ENCODE measurements at places on chromosomes 5 and 9.

DNA sequence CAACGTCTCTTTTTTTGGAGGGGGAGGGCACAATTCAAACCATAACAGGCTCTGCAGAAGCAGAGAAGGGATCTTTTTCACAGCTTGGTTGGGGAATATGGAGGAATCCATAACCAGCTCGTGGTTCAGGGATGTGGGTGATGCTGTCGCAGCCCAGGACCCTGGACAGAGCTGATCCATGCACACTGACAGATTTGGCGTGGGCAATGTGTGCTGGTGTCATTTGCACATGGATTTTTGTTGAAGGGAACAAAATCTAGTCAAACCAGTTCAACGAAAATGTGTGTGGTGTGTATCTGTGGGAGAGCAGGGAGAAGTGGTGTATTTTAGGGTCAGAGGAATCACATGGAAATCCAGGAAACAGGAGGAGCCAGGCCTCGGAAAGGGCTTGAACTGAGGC lies 4.2 kb downstream of the DOCK2 start:
- no peak for DNase-seq

- DNase-seq, result no peak
These were observed 3.4 kb upstream of the FLT4 start for GRCh38 chr5:180652771-180653170.

DNA sequence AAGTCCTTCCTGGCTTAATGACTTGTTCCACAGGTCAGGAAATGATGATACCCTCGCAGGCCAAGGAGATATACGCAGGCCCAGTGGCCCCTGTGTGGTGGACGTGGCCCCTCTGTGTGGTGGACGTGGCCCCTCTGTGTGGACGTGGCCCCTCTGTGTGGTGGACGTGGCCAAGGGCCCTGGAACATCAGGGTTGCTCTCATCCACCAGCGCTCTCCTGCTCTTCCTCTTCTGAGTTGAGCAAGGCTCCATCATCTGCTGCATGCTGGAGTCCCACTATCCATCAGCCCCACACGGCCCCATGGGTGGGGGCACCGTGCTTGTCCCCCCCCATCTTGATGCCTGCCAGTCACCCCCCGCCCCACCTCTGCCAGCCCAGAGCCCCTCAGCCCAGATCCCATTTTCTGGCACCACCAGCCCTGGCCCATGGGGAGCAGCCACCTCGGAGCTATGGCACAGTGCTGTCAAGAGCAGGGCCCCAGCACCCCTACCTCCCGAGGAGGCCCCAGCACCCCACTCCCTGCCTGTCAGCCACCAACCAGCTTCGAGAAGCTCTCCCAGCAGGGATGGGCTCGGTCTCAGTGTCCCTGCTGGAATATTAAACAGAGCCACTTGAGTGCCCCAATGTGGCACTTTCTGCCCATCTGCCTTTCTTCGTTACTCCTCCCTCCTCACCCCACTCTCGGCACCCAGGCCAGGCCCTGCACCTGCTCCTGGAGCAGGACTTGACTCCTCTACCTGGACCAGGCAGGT lies 8.1 kb downstream of the LRRC14B start:
- no peak for DNase-seq

GRCh38 chr5:39211773-39212172 lies 7.6 kb downstream of the FYB1 start:
- no peak for DNase-seq

GRCh38 chr5:18393565-18394442 lies 759.5 kb downstream of the TAF11L14 start:
- DNase-seq, result peak; percentile 11

DNA sequence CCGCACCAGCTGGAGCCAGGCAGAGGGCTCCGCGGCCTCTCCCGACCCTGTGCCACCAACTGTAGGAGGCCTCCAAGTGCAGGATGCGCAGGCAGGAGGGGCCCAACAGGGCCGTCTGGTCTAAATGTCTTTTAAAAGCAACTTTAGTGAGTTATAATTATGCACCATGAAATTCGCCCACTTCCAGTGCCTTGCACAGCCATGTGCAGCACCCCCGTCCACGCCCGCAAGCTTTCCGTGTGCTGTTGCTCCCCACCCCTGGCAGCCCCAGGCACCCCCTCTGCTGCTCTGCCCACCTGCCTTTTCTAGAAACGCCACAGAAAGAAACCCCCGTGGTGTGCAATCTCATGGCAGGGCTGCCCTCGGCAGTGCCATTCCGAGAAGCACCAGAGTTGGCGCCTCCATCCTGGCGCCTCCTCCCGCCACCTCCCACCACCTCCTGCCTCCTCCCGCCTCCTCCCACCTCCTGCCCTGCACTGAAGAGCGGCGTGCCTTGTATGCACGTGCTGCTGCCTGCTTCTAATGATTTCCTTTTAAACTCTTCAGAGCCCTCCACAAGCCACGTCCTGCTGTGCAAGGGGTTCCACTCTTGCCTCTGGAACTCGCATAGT lies 7.5 kb upstream of the SLC6A18 start:
- no peak for DNase-seq

DNA sequence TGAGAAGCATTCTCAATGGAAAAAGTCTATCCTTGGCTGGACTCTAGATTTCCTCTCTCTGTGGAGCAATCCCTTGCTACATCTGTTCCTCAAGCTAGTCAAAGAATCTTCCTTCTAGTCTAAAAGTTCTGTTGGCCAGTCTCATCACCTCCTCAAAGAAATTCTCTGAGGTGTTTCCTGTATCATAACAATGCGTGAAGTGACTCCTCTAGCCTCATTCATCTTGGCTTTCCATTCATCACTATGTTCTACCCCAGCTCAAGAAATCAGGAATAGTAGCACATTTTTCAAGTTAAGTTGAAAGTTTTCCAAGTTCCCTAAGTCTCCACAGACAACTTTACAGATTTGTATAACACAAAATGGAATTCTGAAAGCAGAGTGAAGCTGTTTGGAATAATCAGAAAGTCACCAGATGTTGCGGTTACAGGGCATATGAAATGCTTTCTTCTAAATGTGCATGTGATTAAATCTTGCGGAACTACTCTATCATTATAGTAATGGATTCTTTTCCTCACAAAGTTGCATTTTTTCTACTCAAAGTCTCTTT lies 176.6 kb upstream of the FREM1 start:
- no peak for DNase-seq

DNA sequence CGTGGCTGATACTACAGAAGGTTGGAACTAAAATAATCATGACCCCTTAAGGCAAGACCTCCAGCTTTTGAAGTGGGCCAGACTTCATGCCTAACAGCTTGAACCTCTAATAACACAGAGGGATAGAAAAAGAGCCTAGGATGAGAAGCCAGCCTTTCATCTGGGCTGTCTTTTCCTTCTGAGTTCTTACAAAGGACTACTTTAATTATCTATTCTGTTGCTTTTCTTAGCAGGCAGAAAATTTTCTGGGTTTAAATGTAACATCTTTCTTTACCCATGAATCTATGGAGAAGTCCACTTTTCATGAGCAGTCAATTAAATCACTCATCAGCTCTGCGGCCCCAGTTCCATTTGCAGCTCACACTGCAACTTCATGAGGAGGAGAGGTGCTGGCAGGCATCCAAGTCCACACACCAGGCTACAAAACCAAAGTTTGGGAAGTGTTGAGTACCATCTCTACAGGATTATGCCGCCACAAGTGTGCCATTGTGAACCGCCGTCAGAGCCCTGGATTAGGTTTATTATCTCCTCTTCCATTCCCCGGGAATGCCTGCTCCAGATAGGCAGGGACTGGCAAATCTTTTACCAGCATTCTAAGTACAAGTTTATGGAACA lies 192.0 kb downstream of the TLE4 start:
- peak; percentile 21 for DNase-seq

GRCh38 chr5:81779125-81779915 lies 28.4 kb upstream of the SSBP2 start:
- no peak for DNase-seq

DNA sequence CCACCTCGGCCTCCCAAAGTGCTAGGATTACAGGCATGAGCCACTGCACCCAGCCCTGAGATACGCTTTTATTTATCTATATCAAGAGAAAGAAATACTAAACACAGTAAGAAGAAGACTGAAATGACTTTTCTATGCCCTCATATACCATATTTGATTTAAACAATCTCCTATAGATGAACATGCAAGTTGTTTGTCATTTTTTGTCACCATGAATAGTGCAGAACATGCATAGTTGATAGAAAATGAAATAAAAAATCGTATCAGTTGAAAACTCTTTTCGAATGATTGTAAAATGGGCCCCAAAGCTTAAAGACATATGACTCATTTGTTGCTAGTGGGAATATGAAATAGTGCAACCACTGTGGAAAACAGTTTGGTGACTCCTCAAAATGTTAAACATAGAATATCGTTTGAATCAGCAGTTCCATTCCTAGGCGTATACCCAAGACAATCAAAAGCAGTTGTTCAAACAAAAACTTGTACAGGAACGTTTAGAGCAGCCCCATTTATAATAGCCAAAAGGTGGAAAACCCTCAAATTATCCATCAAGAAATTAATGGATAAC lies 61.4 kb upstream of the ANKH start:
- DNase-seq, result no peak

GRCh38 chr5:179405054-179405416 lies 59.8 kb upstream of the ADAMTS2 start:
- DNase-seq, result no peak

DNA sequence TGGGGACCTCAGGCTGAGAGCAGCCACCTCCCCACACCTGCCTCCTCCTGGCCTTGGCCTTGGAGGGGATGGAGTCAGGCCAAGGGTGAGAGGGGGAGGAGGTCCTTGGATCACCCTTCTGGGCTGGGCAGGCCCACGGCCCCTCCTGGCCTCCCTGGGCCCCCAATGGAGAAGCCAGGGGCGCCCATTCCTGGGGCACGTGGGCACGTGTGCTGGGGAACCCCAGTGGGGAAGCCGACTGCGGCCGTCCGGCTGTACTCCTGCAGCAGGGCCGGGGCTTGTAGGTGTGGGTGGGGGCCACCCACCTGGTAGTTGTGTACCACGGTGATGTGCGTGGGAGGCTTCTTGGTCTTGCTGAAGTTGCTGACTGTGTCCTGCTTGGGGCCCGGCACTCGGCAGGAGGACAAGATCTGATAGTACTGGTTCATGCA lies 8.5 kb downstream of the CRAT start:
- no peak for DNase-seq

- no peak for DNase-seq
These were observed 36.2 kb upstream of the RAPGEF1 start for GRCh38 chr9:131776036-131776435.

GRCh38 chr9:134364391-134365114 lies 38.3 kb downstream of the RXRA start:
- DNase-seq, result no peak

DNA sequence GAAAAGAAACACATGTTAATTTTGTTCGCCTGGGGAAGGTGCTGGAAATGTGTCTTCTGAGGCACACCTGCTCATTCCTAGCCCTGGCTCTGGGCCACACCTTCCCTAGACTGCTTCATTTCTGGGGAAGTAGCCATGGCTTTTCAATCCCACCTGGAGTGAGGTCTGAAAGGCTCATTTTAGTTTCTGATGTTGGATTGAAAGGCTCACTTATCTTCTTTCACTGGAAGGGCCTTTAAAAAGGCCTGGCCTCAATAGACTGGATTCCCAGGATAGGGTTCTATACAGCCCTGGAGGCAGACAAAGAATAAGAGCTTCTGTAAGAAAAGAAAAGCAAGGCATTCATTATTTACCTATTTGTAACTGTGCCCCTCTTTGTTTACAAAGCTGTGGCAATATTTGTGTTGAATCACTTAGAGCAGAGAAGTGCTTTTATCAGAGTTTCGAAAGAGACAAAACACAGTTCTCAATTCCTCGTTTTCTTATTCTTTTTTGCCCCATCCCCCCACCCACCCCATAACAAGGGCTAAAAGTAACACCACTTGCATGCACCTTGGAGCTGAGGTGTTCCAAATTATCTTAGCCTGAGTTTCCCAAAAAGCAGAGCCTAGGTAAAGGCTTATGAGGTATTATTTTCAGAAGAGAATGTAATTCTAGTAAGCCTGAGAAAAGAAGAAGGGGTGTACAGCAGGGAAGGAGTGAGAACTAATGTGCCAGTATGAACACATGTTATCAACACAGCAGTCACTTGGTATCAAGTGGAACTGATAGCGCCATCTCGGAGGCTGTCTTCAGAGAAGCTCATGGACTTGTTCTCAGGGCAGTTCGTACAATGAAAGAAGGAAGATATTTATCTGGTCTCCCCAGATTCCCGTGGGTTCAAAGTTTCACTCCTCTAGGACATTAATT lies 413.1 kb downstream of the KCTD16 start:
- DNase-seq, result peak; percentile 40

- no peak for DNase-seq
These were observed 17.3 kb downstream of the LNPEP start for GRCh38 chr5:96952974-96953730.

GRCh38 chr5:38060354-38060753 lies 198.0 kb upstream of the EGFLAM start:
- no peak for DNase-seq

DNA sequence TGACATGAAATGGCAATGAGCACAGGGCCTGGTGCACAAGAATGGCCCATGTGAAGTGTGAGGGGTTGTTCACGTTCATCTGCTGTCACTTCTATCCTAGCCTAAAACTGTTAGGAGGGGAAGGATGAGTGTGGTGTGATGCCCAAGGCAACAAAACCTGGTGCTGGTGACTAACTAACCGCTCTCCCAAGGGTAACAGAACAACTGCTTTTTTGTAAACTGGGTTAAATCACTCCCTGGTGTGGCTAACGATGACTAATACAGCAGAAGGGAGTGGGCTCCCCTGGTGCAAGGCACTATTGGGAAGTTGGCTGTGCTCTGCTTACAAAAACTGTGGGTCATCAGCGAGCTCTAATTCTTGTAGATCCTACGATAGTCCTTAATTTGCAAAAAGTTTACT lies 103.2 kb upstream of the VCAN start:
- no peak for DNase-seq

- DNase-seq, result no peak
These were observed 227.8 kb downstream of the PAPPA start for GRCh38 chr9:116381350-116381749.

DNA sequence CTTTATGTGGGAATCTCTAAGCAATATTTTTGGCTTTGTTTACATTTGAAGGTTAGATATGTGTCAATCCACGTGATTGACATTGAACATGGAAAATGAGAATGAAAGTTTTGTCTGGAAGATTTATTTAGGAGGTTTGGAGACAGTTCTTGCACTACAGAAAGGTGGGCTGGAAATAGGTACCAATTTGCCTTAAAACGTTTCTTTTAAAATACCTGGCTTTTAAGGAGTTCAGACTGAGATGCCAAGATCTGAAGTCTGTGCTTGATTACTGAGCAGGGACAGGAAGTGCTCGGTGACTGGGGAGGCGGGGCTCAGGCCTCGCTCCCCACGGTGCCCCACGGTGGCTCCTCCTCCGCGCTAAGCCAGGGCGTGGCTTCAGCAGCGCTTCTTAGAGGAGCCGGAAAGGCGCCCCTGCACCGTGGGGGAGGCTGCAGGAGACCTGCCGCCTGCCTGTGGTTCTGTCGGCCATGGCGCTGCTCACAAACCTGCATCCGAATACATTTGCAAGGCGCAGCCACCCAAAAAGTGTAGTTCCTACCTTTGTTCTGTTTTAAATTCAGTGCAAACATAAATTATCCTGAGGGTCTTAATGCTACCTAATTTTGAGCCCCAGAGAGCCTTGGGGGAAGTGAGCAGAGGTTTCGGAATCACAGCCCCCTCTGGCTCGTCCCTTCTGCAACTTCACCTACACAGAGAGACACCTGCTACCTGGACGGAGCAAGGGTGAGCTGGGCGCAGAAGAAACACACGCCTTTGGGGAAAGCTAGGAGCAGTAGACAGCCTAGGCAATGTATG lies 49.2 kb downstream of the USP20 start:
- DNase-seq, result peak; percentile 89

GRCh38 chr5:64074533-64074932 lies 91.1 kb upstream of the RNF180 start:
- DNase-seq, result peak; percentile 9

All from NCI-H1105 (cell line).